Uterus (tissue), 4 donors: ENCODE measurements at places on chromosomes 2 and 18. TPM values are rescaled to one million over a fixed set of nuclear protein-coding genes. Genes with fewer than 3 reads are reported as not detected.

The SIX3 gene
- total RNA-seq, result not detected

The GRB14 gene
- not detected for total RNA-seq

The CNRIP1 gene
- total RNA-seq, result 40.6 TPM

DNA sequence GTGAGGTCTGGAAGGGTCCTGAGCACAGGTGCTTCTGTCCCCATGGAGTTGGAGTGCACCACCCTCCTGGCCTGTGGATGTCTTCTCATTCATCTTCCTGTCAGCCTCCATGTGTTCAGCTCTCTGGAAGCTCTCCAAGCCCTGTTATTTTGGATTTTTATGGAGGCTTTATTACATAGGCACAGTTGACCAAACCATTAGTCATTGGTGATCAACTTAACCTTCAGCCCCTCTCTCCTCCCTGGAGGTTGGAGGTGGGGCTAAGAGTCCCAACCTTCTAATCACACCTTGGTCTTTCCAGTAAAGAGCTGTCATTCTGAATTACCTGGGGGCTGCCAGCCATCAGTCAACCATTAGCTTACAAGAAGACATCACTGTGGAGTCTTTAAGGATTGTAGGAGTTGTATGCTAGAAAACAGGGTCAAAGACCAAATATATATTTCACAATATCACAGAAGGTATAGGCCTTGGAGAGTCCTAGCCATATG lies 7.5 kb upstream of the MCFD2 start:
- no peak for DNase-seq
- no peak overlapping the region for H3K27ac ChIP-seq

The PER2 gene
- 2.9 TPM for total RNA-seq

The AQP12B gene
- not detected for total RNA-seq

The PFN4 gene
- total RNA-seq, result not detected

- DNase-seq, result no peak
- H3K27ac ChIP-seq, result no peak overlapping the region
- no peaks in the 10 kb centered on the region for H3K36me3 ChIP-seq
- H3K4me1 ChIP-seq, result no peaks in the 10 kb centered on the region
- H3K27me3 ChIP-seq, result no peaks in the 10 kb centered on the region
- no peak overlapping the region for H3K4me3 ChIP-seq
Observed at GRCh38 chr18:59182673-59183072, 37.3 kb upstream of the GRP start.

The PLEKHM3 gene
- total RNA-seq, result 20.5 TPM

DNA sequence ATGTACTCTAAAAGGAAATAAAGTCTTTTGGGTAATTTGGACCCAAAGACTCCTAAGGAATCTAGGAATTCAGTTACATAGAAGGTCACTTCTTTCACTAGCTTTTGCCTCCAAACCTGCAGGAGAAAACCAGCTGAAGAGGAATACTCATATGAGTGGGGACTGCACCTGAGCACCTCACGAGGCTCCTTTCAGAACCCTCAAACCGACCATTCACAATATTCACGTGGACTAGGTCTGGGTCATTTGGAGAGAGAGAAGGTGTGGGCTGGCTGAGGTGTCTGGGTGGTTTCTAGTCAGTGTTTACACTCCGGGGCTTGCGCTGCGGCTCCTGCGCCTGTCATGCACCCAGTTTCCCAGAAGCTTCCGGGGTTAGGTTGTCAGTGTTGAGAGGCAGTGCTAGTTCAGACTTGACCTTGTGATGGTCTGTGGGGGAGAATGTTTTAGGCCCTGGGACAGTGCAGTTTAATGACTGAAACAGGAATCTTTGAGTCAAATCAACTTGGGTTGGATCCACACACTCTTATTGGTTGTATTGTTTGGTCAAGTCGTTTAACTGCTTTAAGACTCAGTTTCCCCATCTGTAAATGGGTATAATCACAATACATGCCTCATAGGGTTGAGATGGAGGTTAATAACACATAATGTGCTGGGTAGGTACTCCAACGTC lies 78.4 kb downstream of the LIMS1 start:
- DNase-seq, result no peak
- H3K27ac ChIP-seq, result no peak overlapping the region
- no peak overlapping the region for H3K4me3 ChIP-seq
- no peaks in the 10 kb centered on the region for H3K27me3 ChIP-seq
- H3K4me1 ChIP-seq, result peaks cover 12% of the 10 kb centered on the region
- no peaks in the 10 kb centered on the region for H3K36me3 ChIP-seq

- H3K4me1 ChIP-seq, result no peaks in the 10 kb centered on the region
- DNase-seq, result no peak
- H3K27ac ChIP-seq, result no peak overlapping the region
- no peak overlapping the region for H3K4me3 ChIP-seq
- no peaks in the 10 kb centered on the region for H3K36me3 ChIP-seq
Observed at GRCh38 chr2:132439703-132440398, 23.2 kb downstream of the GPR39 start.

The SPATA3 gene
- total RNA-seq, result not detected

DNA sequence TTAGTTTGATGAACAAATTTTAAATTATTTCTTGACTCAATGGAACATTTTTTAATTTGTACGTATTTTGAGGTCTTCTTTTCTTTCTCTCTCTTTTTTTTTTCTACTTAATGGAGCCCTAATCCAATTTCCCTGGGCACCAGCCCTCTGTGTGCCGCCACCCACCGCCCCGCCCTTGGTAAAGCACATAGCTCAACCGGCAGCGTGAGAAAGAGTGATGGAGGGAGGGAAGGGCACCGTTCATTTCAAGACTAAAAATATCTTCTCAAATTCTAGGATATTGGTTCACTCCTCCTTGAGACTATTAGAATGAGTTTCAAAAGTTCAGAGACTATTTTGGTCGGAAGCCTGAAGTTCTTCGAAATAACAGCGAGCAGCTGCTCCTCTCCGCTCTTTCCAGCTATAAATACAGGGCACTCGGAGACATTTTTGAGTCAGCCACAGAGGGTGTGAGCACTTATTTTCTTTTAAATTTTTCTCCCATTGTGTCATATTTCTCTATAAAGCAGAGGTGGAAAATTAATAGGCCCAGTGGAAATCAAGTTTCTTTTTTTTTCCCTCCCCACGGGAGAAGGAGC lies 731.7 kb upstream of the ID2 start:
- no peaks in the 10 kb centered on the region for H3K4me1 ChIP-seq
- H3K27ac ChIP-seq, result no peak overlapping the region

- H3K27ac ChIP-seq, result no peak overlapping the region
- no peak overlapping the region for H3K4me3 ChIP-seq
- H3K36me3 ChIP-seq, result no peaks in the 10 kb centered on the region
- no peaks in the 10 kb centered on the region for H3K27me3 ChIP-seq
Observed at GRCh38 chr2:71767663-71768062, 314.3 kb downstream of the DYSF start.

DNA sequence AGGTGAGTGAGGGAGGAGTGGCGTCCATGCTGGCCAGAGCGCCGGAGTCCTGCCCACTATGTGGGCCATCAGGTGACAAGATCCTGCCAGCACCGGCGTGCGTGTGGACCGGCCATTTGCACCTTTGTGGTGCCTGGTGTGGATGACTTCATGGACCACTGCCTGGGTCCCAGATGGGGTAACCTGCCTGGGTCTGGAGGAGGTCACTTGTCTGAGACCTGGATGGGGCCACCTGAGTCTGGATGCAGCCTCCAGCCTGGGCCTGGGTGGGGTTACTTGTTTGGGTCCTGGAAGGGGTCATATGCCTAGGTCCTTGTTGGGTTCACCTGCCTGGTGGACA lies 299.6 kb downstream of the NDUFA10 start:
- DNase-seq, result peak; percentile 8
- no peaks in the 10 kb centered on the region for H3K36me3 ChIP-seq
- no peak overlapping the region for H3K4me3 ChIP-seq
- no peak overlapping the region for H3K27ac ChIP-seq

The HS6ST1 gene
- 22.7 TPM for total RNA-seq

The CRYBA2 gene
- not detected for total RNA-seq

GRCh38 chr2:69741575-69742321 lies at the start of gene ANXA4:
TSS of gene ANXA4 (plus strand) at chr2:69742134. CDS start at chr2:69781566, 39,432 bp downstream.
- peak within 1 kb of the TSS; percentile 75 for H3K4me3 ChIP-seq
- H3K27me3 ChIP-seq, result no peaks in the 10 kb centered on the region
- peak within 1 kb of the TSS; percentile 96 for H3K27ac ChIP-seq
- no peaks in the 10 kb centered on the region for H3K4me1 ChIP-seq
- no peaks in the 10 kb centered on the region for H3K36me3 ChIP-seq

- peak overlapping the region; percentile 88 for H3K27ac ChIP-seq
- peaks cover 18% of the 10 kb centered on the region for H3K4me1 ChIP-seq
- H3K36me3 ChIP-seq, result no peaks in the 10 kb centered on the region
- peak; percentile 67 for DNase-seq
- no peak overlapping the region for H3K4me3 ChIP-seq
- H3K27me3 ChIP-seq, result no peaks in the 10 kb centered on the region
Observed at GRCh38 chr2:28080911-28081310, 190.4 kb downstream of the BABAM2 start.

The HOXD13 gene
- 4.9 TPM for total RNA-seq

- no peak overlapping the region for H3K4me3 ChIP-seq
- no peaks in the 10 kb centered on the region for H3K4me1 ChIP-seq
- DNase-seq, result no peak
Observed at GRCh38 chr18:22983175-22983574, 50.0 kb downstream of the RBBP8 start.

DNA sequence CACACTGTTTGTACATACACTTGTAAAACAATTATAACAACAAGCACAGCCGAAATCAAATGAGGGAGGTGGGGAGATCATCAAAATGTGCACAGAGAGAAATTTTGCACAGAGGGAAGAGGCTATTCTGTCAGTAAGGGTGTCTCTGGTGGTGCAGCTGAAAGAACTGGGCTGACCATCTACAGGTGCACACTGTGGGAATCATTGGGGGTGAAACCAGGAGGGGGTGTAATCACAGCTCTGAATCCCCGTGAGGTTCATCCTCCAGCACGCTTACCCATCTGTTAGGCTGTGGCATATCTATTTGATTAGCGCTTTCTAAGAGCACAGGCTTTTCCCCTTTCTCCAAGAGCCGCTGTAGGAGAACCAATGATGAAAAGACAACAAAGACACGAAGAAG lies 389.9 kb upstream of the CDH20 start:
- H3K4me1 ChIP-seq, result no peaks in the 10 kb centered on the region
- no peaks in the 10 kb centered on the region for H3K36me3 ChIP-seq
- no peaks in the 10 kb centered on the region for H3K27me3 ChIP-seq
- H3K4me3 ChIP-seq, result no peak overlapping the region
- no peak overlapping the region for H3K27ac ChIP-seq

The DYTN gene
- total RNA-seq, result not detected

DNA sequence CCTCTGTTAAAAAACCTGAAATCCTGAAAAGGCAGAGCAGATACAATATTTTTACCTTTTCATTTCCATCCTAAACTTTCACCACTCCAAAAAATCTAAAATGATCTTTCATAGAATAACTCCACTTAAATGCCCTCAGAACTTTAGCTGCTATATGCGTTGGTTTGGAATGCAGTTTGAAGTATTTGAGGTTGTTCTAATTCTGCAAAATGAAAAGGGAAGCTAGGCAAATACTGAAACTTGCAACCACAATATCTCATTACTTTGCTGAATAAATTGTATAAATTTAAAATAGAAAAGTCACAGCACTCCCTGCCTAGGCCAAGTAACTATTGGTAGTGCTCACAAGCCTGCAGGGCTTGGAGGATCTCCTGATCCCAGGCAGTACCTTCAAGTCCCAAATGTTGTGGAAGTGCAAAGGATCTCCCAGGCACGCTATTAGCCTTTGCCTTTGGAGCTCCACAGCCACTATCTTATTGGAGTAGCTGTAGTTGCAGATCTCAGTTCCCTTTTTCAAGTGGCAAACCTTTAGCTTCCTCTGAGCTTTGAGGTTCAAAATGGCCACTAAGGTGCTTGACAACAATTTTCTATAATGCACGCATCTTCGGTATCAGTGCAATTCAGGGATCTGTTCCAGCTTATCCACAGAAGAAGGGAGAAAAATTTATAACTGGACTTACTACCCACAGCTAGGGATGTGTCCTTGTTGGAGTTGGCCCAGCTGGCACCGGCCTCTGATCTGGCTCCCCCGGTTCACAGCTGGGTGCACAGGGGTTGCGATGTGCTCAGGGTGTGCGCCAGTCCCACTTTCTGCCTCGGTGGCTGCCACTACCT lies 43.4 kb upstream of the ANKRD62 start:
- H3K27me3 ChIP-seq, result no peaks in the 10 kb centered on the region
- no peak for DNase-seq
- H3K4me3 ChIP-seq, result no peak overlapping the region
- H3K4me1 ChIP-seq, result no peaks in the 10 kb centered on the region

The MARCO gene
- not detected for total RNA-seq

The POLR1A gene
- 38.8 TPM for total RNA-seq

DNA sequence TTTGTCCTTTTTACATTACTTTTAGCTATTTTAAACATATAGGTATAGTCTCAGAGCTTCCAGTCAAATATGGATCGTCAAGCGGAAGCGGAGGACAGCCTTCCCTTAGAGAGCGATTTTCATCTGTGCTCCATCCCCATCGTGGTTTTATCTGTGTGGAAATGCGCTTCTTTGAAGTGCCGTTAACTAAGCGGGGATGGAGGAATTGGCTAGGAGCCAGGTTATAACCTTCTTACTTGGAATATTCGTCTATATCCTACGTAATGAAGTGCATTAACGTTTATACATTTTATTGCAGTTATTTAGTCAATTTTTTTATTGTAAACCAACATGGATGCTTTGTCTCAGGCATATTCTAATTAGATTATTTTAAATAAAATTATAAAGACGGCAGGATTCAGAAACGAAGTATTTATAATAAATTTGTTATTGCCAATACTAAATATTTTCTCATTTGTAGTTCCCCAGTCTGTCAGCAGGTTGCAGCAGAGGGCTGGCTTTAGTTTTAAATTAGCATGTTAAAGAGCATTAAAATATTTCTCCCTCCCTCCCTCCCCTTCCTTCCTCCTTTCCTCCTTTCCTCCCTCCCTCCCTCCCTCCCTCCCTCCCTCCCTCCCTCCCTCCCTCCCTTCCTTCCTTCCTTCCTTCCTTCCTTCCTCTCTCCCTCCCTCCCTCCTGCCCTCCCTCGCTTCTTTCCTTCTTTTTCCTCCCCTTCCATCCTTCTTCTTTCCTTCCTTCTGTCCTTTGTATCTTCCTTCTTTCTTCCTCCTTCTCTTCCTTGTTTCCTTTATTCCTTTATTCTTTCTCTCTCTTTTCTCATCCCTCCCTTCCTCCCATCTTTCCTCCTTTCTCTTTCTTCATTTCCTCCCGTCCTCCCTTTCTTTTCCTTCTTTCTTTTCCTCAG lies 80.6 kb upstream of the DOCK10 start:
- no peak overlapping the region for H3K27ac ChIP-seq
- no peaks in the 10 kb centered on the region for H3K4me1 ChIP-seq
- no peak overlapping the region for H3K4me3 ChIP-seq
- no peaks in the 10 kb centered on the region for H3K27me3 ChIP-seq
- no peaks in the 10 kb centered on the region for H3K36me3 ChIP-seq
- no peak for DNase-seq

GRCh38 chr18:48866028-48866733 lies 84.6 kb downstream of the SMAD7 start:
- H3K27me3 ChIP-seq, result no peaks in the 10 kb centered on the region
- H3K36me3 ChIP-seq, result no peaks in the 10 kb centered on the region
- no peaks in the 10 kb centered on the region for H3K4me1 ChIP-seq
- DNase-seq, result no peak
- no peak overlapping the region for H3K4me3 ChIP-seq

- H3K4me3 ChIP-seq, result no peak overlapping the region
- H3K27me3 ChIP-seq, result no peaks in the 10 kb centered on the region
- H3K36me3 ChIP-seq, result no peaks in the 10 kb centered on the region
- no peak overlapping the region for H3K27ac ChIP-seq
- no peaks in the 10 kb centered on the region for H3K4me1 ChIP-seq
- no peak for DNase-seq
Observed at GRCh38 chr18:614193-614592, 17.4 kb downstream of the CLUL1 start.

The RFTN2 gene
- 5.9 TPM for total RNA-seq
